ENCODE measurements at places on chromosomes 5 and 9.

DNA sequence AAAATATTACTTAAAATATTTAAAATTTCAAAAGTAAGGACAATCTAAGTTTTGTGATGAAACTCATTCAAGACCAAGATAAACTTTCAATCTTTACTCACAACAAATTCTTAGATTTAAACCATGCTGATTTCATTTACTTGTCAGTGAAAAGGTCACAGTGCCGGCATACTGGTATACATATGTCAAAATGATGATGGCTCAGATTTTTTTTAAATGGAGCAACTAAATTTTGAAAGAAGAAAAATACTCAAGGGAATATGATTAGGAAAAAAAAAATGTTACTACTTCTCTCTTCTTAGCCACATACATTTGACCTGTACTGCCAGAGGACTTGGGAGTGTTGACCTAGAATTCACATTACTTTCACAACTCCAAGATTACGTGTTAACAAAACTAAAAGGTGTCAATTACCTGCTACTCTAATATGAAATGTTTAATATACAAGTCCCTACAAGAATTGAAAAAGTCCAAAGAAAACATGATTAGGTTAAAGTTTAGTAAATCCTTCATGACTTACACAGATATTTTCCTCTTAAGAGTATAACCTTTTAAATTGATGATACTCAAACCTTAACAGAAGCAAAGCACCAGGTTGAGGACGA is 4.6 kb downstream of the EFNA5 start:
- DNase-seq, result no peak

DNA sequence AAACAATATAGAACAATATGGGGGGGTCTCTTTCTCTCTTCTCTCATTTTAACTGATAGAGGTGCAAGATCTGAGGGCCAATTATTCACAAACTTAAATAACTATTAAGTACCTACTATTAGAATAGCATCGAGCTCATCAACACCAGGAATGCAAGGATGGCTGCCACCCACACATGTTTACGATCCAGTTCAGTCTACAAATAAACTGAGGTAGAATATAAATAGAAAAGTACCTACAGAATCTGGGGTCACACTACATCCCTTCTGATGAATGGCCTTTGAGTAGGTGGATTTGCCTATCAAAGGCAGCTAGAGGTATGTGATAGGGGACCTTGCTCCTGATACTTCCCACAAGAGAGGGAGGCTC is 91.8 kb upstream of the ZNF366 start:
- DNase-seq, result no peak

GRCh38 chr5:35032356-35032755 is 15.4 kb downstream of the AGXT2 start:
- no peak for DNase-seq

- no peak for DNase-seq
These were observed 372.4 kb upstream of the IRX4 start for GRCh38 chr5:2254880-2255750.

GRCh38 chr5:179297026-179297425 is 48.2 kb downstream of the ADAMTS2 start:
- DNase-seq, result no peak

GRCh38 chr5:161547738-161548486 is 1.4 kb upstream of the GABRB2 start:
- no peak for DNase-seq

DNA sequence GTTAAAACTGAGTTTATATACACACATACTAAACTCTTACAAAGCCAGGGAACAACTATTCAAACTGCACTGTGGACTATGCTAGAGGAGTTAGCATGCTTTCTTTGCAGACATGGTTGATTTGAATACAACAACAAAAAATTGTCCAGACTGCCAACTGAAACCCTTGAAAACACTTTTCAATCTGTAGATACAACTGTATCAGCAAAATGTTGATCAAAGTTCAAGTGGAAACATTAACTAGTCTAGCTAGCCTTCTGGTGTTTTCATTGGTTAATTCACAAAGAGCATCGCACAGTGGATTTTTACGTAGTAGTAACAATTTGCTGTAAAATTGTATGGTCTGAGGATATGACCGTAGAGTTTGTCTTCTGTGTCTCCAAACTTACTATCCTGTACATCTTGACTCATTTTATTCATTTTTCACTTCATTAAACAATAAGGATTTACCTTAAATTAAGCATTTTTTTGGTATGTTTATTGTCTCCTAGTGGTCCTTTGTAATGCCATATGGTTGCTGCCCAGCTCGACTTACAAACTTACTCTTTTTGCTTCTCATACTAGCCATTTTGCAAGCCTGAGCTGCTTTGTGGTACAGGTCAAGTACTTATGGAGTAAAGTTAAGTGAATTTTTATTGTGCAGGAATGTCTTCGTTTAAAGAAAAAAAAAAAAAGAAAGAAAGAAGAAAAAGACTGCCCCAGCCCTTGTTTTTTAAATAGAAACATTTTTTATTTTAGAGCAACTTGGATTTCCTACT is 123.4 kb downstream of the ZCCHC7 start:
- no peak for DNase-seq

GRCh38 chr5:68456756-68457217 is 241.2 kb downstream of the PIK3R1 start:
- no peak for DNase-seq

DNA sequence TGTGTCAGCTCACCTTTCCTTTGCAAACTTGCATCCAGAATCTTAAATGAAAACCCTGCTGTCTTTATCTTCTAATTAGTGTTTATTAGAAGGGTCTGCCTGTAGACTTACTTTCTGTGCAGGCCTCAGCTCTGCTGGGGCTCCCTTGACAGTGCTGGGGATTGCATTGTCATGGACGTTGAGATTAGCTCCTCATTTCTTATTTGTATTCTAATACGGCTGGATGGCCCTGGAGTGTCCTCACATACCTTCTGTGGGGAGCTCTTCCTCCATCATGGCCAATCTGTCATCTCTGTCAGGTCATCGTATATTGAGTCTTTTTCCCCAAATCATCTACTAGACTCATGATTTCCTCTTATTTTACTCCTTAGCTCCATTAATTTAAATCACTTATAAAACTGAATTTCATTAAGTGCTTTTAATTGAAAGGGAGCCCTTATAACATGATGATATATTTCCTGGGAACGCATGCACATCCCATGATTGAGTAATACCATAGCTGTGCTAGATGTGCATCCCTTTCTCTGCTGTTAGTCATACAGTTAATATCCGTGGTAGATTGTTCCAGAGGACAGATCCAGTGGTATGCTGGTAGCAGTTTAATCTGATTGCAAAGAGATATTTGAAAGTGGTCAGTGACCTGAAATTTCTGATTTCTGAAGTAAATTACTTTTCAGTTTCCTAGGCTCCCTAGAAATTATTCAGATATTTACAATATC is 61.6 kb downstream of the ICE1 start:
- DNase-seq, result no peak

GRCh38 chr9:130843049-130843908 is 8.2 kb downstream of the ABL1 start:
- DNase-seq, result no peak

DNA sequence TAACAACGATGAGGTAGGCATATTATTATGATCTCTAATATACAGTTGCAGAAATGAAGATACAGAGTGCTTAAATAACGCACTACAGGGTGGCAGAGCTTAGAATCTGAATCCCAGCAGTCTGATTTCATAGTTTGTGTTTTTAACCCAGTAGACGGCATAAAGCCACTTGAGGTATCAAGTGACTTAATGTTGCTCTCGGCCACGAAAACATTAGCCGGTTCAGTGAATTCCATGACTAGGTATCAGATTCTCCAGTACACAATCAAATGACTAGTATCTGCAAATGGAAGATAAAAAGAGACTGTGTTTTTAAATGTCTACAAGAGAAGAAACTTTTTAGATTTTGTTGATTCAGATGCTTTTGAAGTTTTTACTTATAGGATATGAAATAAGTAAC is 24.8 kb downstream of the SMC2 start:
- DNase-seq, result no peak

- no peak for DNase-seq
These were observed 73.5 kb upstream of the COL5A1 start for GRCh38 chr9:134568116-134568515.

- DNase-seq, result no peak
These were observed 56.6 kb downstream of the WHRN start for GRCh38 chr9:114448706-114449105.

GRCh38 chr5:14733661-14734060 is 69.1 kb downstream of the OTULIN start:
- no peak for DNase-seq

GRCh38 chr5:42806701-42807262 is 4.9 kb downstream of the SELENOP start:
- no peak for DNase-seq

DNA sequence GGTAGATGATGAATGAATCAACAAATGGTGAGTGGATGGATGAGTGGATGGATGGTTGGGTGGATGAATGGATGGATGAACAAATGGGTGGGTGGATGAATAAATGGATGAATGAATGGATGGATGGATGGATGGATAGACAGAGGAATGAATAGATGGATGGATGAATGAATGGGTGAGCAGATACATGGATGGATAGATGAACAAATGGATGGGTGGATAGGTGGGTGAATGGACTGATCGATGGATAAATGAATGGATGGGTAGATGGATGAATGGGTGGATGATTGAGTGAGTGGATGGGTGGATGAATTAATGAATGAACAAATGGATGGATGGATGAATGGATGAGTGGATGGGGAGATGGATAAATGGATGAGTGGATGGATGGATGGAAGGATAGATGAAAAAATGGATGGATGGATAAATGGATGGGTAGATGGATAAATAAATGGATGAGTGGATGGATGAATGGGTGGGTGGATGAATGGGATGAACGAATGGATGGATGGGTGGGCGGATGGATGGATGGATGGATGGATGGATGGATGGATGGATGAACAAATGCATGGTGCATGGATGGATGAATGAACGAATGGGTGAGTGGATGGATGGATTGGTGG is 85.7 kb downstream of the PHF2 start:
- no peak for DNase-seq

DNA sequence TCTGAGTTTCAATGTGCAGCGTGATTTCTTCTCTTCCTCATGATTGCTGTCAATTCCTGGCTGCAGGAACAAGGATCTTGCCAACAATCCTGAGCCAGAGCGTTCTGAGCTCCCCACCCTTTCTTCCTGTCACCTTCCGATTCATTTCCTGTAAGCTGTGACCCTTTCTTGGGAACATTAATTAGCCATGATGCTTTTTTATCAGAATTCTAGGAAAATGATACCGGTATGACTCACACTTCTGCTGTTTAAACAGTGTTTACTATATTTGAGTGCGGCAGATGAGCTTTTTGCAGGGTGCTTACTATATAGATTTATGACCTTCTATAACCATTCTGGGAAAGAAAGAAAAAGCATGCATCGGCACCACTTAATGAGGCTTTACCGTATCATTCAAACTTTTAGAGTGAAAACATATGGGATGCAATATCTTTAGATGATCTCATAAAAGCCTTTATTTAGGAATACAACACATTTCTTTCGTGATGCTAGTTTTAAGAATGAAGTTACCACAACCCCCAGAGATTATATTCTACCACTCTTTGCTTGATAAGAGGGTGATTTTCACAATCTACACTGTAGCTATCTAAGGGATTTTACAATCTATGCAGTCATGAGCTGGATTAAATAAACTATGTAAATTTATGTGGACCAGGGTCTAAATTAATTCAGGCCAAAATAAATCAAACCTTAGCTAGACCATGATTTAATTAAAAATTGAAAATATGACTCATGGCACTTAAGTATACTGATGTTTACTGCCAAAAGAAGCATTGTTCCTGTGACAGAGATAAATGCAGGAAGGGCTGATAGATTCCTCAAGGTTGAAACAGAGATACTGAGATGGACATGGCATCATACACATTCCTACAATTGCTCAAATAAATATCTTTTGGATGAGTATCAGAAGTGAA is 38.0 kb upstream of the OSMR start:
- DNase-seq, result no peak

GRCh38 chr5:33829430-33829829 is 62.4 kb downstream of the ADAMTS12 start:
- no peak for DNase-seq

GRCh38 chr5:51664491-51665250 is 281.4 kb downstream of the ISL1 start:
- DNase-seq, result no peak

- no peak for DNase-seq
These were observed 18.8 kb downstream of the NUP214 start for GRCh38 chr9:131144201-131144600.

- DNase-seq, result no peak
These were observed 3.2 kb downstream of the TDRD7 start for GRCh38 chr9:97415146-97415545.

GRCh38 chr5:9454012-9454481 is 91.8 kb downstream of the SEMA5A start:
- no peak for DNase-seq

GRCh38 chr9:94289691-94290090 is 30.6 kb downstream of the ZNF169 start:
- DNase-seq, result no peak

DNA sequence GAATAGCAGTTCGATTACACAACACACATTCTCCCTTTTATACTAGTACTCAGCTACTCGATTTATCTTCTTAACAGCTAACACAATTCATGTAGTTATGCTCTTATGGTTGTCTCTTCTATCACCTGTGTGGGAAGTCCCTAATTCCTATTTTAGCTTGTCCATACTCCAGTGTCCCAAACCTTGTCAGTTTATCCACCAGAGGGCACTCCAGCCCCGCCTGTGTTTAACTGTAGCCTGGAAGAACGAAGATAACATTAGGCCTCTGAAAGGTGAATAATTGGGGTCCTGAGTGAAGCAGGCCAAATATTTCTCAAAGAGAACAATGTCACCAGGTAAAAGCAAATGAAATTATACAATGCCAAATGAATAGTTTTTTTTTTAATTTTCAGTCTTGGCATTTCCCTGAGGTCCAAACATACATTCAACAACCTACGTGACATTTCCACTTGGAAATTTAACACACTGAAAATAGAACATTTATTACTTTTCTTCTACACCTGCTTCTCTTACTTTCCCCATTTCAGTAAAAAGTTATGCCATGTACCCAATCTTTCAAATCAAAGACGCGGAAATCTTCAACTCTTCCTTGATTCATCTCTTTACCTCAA is 560.7 kb downstream of the HTR1A start:
- no peak for DNase-seq

- DNase-seq, result no peak
These were observed 38.6 kb upstream of the KCNMB1 start for GRCh38 chr5:170427672-170428236.

DNA sequence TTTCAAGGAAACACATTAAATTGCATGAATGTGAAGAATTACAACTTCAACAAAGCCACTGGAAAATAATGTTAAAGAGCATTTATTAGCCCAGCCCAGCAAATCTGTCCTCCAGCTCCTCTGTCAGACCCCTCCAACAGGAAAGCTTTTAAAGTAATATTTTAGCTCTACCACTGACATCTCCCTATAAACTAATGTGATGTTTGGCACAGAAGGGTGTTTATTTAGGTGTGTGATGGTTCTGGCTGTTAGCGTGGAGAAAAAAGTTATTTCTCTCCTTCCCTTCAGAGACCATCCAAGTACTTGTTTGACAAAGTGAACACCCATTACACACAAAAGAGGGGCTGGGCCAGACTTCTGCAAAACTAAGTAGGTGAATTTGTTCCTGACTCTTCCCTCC is 111.9 kb upstream of the TARS1 start:
- no peak for DNase-seq

- peak; percentile 42 for DNase-seq
These were observed 19.2 kb upstream of the SHB start for GRCh38 chr9:38088006-38088925.

- DNase-seq, result no peak
These were observed 13.5 kb downstream of the EFCAB9 start for GRCh38 chr5:172207511-172207910.
